Small intestine (tissue), 16 donors: ENCODE measurements at places on chromosomes 6 and 20.

DNA sequence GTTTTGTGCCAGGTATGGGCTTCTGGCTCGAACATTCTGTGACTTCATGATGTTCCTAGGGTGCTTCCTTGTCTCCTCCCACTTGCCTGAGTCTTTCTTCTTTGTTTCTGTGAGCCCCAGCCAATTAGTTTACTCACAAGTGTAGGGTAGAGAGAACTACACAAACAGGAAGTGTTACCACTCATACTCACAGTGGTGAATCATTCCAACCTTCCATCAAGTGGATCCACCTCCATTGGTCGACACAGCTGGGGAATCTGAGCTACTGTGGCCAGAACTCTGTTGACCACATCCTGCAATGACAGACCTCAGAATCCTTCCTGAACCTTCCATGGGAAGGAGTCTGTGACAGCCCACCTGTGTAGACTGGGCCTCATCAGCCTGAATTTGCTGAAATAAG lies 76.8 kb downstream of the UNC5CL start:
- DNase-seq, result no peak

DNA sequence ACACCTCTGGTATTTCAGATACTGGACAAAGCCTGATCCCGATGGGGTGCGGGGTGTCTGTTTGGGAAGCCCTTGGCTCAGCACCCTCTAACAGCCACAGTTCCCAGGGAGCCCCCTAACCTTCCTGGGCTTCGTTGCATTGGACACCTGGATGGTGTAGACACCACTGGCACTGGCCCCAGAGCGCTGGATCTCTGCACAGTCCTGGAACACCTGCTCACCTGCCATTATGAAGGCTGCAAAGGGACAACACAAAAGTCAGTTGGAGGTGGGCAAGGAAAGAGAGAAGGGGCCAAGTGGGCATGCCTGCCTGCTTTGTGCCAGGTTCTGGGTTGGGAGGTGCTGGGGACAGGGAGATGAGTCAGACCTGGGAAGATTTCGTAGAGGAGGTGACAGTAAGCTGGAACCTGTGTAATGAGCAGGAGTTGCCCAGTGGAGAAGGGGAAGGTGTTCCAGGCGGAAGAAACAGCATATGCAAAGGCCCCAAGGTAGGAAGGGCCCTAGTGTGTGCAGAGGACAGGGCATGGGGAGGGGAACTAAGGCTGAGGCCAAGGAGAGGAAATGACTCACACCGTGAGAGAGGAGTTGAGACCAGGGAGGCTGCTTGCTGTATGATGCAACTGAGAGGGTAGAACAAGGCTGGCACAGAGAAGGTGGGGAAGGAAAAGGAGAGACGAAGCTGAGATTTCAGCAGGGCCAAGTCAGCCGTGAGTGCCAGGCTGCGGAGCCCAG lies 34.9 kb downstream of the ANGPT4 start:
- no peak for DNase-seq

DNA sequence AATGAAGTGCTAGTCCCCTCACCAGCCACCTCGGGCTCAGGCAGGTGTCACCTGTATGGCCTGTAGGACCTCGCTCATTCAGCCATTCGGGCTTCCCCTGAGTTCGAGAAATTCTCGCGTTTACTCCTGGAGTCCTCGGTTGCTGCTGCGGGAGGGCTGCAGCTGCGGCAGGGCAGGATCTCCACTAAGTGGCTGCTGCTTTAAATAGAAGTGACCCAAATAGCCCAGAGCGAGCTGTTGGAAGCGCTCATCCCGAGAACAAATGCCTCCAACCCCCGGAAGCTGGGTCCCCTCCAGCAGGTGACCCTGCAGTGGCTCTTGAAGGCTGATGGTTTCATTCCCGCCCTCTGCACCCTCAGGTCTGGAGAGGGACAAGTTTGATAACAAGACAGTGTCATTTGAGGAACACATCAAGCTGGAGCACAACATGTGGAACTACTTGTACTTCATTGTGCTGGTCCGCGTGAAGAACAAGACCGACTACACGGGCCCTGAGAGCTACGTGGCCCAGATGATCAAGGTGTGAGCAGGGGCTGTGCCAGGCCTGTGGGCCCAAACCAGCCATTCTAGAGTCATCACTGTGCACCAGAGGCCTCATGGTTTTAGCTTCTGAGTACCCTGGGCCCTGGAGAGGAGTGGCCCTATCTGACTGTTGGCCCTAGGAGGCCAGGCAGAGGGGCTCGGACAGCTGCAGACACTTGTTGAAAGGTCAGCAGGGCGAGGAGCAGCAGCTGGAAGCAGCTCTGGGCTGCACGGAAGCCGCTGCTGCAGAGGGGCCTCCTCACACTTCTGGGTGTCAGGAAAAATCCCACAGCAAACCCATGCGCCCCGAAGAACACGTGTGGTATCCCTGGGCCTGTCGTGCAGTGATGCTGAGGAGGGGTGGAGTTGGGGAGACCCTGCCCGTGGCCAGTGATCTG lies 18.1 kb downstream of the UQCC2 start:
- DNase-seq, result no peak

GRCh38 chr6:158211273-158212055 lies 43.3 kb downstream of the GTF2H5 start:
- DNase-seq, result no peak

GRCh38 chr20:23655491-23656211 lies 17.9 kb upstream of the CST3 start:
- DNase-seq, result no peak

DNA sequence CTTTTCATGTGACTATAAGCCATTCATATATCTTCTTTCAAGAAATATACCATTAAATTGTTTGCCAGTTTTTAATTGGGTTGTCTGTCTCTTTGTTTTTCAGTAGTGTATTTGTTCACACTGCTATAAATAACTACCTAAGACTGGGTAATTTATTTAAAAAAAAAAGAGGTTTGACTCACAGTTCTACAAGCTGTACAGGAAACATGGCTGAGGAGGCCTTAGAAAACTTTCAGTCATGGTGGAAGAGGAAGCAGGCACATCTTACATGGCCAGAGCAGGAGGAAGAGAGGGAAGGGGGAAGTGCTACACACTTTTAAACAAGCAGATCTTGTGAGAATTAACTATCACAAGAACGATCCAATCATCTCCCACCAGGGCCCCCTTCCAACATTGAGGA lies 255.3 kb downstream of the EPM2A start:
- no peak for DNase-seq

DNA sequence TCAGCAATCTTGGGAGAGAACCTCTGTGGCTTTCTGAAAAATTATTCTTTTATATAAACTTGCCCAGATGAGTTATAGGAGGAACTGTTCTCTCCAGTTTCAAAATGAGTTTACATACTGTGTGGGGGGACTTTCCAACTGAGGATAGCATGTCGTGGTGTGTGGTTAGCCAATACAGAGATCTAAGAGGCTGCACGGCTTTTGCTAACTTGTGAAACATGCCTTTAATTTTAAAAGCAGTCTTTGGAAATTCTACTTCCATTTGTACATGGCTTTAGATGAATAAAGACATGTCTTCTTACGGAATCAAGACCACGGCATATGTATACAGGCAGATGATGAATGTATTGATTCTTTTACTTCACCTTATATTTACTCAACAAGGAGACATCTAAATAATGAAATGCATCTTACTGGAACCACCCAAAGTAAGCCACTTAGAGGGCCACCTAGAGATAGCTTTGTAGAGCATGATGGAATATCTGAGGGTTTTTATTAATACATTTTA lies 39.8 kb downstream of the HIVEP1 start:
- DNase-seq, result no peak

GRCh38 chr6:108031968-108032367 lies 42.6 kb downstream of the OSTM1 start:
- DNase-seq, result no peak

- DNase-seq, result no peak
These were observed 236.2 kb downstream of the GRM1 start for GRCh38 chr6:146265056-146265455.
